Activated CD4-positive, alpha-beta T cell treated with anti-CD3 and anti-CD28 coated beads, Interleukin-2, amount 10 ng/mL, durations not matched to agents 24 days and 14 days (primary cell): ENCODE measurements at places on chromosomes 1 and 21. TPM values are rescaled to one million over a fixed set of nuclear protein-coding genes. Genes with fewer than 3 reads are reported as not detected.

Gene SPATA46
- total RNA-seq: not detected in 2 replicates

DNA sequence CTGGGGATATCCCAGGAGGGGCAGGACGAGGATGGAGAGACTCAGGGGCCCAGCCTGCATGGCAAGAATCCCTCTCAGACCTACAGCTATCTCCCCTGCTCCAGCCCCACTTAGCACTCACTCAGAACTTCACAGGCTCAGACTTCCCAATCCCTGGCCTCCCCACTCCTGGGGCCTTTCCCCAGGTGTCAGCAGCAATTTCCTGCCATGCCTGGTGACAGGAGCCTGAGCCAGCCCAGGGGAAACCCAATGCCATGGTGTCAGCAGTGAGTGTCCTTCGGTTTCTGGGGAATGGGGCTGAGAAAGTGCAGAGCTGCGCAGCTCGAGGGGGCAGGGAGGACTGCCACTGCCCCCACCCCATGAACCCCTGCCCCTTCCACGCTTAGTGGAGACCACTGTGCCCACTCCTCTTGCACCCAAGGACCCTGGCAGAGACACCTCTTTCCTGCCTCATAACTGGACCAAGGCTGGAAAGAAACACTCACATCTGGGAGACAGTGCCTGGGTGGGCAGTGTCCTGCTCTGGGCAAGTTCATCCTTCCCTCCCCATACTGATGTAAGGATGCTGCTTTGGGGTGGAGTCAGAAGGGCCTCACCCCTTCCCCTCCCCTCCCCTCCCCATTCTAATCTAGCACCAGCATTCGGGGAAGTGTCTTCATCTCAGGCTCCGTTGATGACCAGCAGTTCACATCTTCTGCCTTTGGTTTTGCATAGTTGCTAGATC lies 17.1 kb upstream of the UBL4B start:
- peaks cover 36% of the 10 kb centered on the region for H3K27me3 ChIP-seq
- H3K27ac ChIP-seq: no peak overlapping the region
- DNase-seq: no peak
- no peaks in the 10 kb centered on the region for H3K36me3 ChIP-seq
- H3K4me1 ChIP-seq: no peaks in the 10 kb centered on the region

DNA sequence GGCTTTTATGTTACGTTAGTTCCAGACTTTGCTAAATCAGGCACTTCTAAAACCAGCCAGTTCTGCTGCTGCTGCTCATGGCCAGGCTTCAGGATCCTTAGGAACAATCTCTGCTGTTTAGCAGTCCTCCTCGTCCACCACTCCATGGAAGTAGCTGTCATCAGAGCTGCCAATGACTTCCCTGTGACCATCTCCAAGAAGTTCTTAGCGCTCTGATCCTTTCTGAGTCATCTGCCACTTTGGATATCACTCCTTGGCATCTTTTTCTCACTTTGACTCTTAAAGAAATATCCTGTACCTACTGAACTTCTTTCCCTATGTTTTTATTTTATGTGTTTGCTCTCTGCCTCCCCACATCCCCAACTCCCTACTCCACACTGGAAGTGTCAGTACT lies 14.7 kb upstream of the IRF2BP2 start:
- no peaks in the 10 kb centered on the region for H3K27me3 ChIP-seq
- H3K36me3 ChIP-seq: no peaks in the 10 kb centered on the region
- no peak overlapping the region for H3K27ac ChIP-seq
- no peak overlapping the region for H3K4me3 ChIP-seq

Gene OR2L3
- total RNA-seq: not detected in 2 replicates

DNA sequence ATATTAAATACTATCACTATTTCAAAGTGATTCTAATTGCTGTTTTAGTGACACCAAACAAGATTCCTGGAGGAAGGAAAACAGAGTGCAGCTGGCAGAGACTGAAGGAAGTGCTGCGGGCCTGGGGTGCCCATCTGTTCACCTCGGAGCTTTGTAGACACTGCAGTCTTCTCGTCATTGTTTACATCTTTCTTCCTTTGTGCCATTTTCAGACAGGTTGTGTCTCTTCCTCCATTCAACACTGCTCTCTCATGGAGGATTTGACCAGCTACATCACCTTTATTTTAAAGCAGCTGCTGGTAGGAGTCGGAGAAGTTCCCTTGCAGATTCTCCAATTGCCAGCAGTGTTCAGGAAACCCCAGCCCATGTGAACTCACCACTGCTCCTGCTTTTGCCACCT lies 37.3 kb downstream of the ABCA4 start:
- no peak for DNase-seq
- H3K4me1 ChIP-seq: no peaks in the 10 kb centered on the region
- peaks cover 30% of the 10 kb centered on the region for H3K27me3 ChIP-seq
- no peak overlapping the region for H3K27ac ChIP-seq

Gene GBP5
- 107 and 110 TPM in 2 replicates for total RNA-seq

- peaks cover 7% of the 10 kb centered on the region for H3K4me1 ChIP-seq
- H3K4me3 ChIP-seq: no peak overlapping the region
- no peaks in the 10 kb centered on the region for H3K27me3 ChIP-seq
- no peak overlapping the region for H3K27ac ChIP-seq
- H3K36me3 ChIP-seq: peaks cover 17% of the 10 kb centered on the region
- DNase-seq: no peak
These were observed 49.8 kb downstream of the SMYD2 start for GRCh38 chr1:214330715-214331114.

Gene PEAR1
- 0.09 and 0.21 TPM in 2 replicates for total RNA-seq

Gene RAVER2
- 0.44 and 0.54 TPM in 2 replicates for total RNA-seq

DNA sequence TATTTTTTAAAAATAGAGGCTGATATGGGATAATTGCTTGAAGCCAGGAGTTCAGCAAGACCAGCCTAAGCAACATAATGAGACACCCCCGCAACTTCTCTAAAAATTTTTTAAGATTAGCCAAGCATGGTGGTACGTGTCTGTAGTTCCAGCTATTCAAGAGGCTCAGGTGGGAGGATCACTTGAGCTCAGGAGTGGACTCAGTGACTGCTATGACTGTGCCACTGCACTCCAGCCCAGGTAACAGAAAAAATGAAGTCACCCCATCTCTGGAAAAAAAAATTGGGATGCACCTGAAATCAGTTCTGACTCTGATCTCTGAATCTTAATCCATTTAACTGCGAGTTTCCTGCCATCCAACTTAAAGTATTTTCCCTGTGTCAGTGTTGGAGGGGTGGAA lies 124.2 kb downstream of the MRPS6 start:
- peaks cover 60% of the 10 kb centered on the region for H3K4me1 ChIP-seq
- H3K27ac ChIP-seq: peak overlapping the region; percentile 88
- DNase-seq: peak; percentile 56
- no peaks in the 10 kb centered on the region for H3K27me3 ChIP-seq
- H3K36me3 ChIP-seq: peaks cover 4% of the 10 kb centered on the region
